ENCODE measurements at places on chromosomes 16 and 17.

DNA sequence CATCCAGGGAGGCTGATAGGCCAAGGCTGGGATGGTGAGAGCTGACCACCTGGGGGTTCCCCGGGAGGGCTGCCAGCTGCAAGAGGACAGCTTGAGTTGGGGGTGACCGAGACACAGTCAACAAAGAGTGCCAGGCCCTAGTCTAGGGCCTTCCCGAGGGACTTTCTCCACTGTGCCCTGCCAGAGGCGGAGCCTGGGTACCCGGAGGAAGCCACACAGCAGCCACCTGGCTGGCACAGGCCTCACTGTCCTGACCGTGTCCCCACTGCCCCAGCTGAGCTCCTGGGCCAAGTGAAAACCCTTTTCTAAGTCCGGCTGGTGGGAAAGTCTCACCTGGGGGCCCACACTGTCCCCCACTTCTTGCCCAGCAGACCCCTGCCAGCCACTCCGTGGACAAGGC, 71.9 kb upstream of the GSE1 start:
- DNase-seq: no peak

DNA sequence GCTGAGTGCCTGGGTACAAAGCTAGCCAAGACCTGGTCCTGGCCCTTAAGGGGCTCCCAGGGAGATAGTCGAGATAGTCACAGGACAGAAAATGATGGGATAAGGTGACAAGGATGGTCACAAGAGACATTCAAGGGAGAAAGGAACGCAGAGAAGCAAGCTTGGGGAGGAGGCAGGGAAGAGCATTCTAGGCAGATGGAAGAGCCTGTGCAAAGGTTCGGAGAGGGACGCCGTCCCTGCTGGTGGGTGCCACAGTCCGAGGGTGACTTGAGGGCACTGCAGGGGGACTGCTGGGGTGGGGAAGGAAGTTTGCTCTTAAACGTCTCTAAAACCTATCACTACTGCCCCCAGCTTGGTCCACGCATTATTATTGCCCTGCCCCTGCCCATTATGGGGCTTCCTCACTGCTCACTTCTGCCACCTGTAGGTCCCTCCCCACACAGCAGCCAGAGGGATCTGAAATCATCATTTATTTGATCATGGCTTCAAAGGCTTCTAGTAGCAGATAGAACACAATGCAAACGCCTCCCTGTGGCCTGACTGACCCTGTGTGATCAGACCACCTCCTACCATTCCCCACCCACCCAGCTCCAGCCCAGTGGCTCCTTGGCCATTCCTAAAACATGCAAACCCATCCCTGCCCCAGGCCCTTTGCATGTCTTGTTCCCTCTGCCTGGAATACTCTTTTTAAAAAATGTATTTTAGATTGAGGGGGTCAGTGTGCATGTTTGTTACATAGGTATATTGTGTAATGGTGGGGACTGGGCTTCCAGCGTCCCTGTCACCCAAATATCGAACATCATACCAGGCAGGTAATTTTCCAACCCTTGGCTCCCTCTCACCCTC, 60.3 kb downstream of the RMI2 start:
- DNase-seq: no peak

- peak; percentile 26 for DNase-seq
Measured at GRCh38 chr17:75633486-75634375, 497 bp downstream of the SMIM5 start.

DNA sequence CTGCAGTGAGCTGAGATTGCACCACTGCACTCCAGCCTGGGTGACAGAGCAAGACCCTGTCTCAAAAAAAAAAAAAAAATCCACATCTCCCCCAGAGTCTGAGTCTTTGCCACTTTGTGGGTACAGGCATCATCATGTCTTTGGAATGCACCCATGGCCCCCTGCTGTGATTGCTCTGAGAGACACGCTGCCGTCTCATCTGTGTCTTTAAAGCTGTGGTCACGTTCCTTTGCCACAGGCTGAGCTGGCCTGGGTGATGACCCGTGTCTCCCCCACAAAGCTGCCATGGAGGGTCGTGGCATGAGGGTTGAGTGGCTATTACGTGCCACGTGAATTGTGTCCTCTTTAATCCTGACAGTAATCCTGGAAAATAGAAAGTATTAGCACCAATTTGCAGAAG, 20.2 kb downstream of the CRISPLD2 start:
- DNase-seq: no peak

GRCh38 chr16:67613808-67614207, 31.1 kb upstream of the CARMIL2 start:
- DNase-seq: no peak

GRCh38 chr16:69626256-69626655, 60.5 kb downstream of the NFAT5 start:
- no peak for DNase-seq

- DNase-seq: no peak
Measured at GRCh38 chr16:74252329-74252728, 44.3 kb upstream of the PSMD7 start.

GRCh38 chr17:236641-237405, 55.4 kb upstream of the DOC2B start:
- no peak for DNase-seq

- no peak for DNase-seq
Measured at GRCh38 chr17:66540131-66540781, 237.8 kb downstream of the PRKCA start.

GRCh38 chr17:75764417-75764710, 628 bp downstream of the GALK1 start:
- no peak for DNase-seq

DNA sequence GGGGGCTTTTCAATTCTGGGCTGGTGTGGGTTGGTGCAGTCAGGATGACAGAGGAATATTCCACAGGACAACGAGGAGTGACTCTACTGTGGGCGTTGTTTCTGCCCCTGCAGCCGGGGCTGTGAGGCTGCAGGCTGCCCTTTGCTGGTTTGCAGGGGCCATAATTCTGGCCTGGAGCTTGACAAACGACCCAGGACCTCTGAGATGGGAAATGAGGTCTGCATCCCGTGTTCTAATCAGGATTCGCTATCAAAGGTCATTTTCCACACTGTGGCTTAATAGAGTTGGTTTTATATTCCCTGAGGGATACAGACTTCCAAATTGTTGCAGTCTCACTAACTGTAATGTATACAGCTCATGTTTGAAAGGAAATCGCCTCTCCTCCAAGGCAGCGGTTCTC, 180.9 kb downstream of the RPTOR start:
- DNase-seq: no peak

DNA sequence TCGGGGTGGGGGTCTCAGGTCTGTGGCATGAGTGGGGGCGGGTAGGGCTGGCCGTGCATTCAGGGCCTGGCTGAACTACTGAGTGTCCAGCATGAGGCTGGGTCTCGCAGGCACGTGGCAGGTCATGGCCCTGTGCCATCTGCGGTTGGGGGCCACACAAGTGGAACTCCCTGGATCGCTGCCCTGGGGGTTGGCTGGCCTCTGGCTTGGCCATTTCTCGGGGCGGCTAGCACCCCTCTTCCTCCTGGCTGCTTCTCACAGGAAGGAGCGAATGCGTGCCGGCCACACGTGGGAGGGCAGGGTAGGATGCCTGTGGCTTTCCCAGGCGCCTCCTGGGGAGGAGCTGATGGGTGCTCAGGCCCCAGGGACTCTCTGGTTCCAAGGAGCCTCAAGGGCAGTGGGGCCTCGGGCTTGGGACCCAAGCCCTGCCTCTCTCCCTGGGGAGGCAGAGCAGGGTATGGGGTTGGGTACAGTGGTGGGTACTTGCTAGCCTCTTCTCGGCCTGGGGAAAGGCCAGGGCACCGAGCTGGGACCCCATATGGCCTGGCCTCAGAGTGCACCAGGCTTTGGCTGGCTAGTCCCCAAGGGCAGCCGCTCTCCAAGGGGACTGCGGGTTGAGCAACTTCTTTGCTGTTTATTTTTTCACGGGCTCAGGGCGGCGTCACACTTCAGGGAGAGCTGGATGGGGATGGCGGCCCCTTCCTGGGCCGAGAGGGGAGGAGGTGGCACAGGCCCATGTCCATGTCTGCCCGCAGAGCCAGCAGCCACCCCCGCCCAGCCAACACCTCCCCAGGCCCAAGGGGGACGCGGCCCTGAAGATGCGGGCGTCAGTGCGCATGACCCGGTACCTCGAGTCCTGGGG, 37.5 kb downstream of the ADCY7 start:
- no peak for DNase-seq

DNA sequence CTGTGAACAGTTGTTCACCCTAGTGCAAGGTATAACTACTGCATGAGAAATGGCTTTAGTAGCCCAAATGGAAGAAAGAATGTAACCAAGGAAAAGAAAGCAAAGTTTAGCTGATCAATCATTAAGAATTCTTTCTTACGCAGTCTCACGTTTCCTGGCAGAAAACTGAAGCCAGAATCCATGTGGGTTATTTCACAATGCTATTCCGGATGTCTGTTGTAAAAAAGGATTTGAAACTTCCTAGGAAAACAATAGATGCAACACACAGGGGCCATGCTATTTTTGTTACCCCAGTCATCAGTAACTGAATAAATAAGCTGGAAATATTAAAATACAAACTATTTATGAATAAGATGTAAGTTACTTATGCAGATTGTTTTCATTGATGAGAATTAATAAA, 802.5 kb downstream of the CDH8 start:
- DNase-seq: no peak

DNA sequence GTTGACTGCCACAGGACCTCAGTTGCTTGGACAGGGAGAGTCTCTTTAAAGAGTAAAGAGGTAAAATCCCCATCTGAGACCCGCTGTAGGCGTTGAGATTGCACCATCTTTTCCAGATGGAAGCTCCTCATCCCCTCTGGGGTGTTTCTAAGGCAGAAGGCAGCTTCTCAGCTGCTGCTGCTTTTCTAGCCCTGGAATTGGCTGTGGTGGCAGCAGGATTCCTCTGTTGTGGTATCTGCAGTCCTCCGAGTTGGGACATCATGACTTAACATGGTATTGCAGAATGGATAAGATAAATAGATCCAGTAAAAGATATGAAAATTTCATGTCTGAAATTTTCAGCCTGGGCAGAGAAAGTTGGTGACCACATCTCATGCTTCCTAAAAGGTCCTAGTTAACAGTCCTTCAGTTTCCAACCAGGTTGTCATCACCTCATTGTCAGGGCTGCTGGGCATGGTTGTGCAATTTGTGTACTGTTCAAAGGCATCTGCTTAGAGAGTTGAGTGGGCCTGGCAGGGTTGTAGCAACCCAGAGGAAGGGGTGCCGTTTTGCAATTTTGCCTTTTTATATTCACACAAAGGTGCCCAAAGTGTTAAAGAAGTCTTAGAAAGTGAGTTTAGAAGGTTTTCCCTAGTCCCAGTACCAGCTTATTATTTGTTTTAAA, 150.4 kb downstream of the SPECC1 start:
- no peak for DNase-seq

GRCh38 chr16:24217461-24217860, 38.7 kb upstream of the CACNG3 start:
- DNase-seq: no peak

DNA sequence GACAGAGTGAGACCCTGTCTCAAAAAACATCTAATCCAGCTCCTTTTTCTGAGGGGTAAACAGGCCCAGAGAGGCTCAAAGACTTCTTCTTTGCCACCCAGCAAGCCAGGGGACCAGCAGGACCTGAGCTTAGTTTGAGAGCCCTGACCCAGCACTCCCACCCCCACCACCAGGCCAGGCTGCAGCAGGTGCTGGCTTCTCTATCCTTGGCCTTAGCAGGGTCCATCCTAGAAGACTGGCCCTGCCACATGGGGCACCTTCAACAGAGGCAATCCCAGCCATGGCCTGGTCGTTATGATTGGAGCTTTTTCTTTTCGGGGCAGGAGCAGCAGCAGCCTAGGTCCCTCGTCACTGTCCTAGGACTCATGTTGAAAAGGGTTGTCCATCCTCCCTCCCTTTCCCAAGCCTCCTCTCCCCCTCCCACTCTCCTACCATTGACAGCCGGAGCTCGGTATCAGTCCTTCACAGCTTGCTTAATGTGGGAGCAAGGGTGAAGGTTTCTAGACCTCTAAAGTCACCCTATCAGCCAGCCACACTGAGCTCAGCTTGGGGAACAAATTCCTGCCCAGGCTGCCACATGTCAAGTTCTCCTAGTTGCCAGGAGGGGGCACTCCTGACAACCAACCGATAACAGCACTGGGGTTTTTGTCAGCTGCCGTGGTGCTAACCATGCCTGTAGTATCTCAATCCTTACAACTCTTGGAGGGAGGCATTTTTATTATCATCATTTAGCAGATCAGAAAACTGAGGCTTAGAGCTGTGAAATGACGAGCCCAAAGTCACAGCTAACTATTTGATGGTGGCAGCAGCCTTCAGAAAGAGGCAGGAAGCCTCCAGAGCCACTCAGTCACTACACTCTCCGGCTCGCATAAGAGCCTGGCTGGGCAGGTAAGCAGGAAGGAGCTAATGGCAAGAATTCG, 11.2 kb downstream of the MRPL27 start:
- no peak for DNase-seq

DNA sequence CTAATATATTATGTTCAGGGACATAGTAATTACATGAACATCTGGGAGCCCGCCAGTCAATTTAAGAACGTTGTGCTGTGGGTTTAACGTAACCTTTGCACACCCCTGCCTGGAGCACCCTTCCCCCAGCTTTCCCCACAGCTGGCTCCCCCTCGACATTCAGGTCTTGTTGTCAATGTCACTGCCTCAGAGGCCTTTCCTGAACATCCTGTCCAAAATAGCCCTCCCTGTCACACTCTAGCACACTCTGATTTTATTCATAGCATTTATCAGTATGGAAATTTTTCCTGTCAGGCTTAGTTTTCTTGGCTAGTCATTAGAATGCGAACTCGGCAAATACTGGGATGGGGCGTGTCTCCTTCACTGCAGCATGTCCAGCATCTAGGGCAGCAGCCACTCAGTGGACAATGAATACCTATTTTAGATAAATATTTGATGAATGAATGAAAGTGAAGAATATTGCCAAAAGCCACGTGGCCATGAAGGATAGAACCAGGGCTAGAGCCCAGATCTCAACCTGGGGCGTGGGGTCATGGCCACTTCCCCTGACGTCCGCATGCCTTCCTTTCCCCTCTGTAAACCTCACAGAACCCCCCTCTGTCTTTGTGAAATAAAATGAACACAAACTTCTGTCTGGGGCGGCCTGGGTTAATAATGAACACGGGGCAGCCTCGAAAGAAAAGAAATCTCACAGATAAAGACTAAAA, 10.5 kb downstream of the PIK3R6 start:
- DNase-seq: no peak

- no peak for DNase-seq
Measured at GRCh38 chr16:88454523-88454947, 1.5 kb downstream of the ZFPM1 start.

- DNase-seq: no peak
Measured at GRCh38 chr17:59427996-59428395, 96.5 kb downstream of the YPEL2 start.

GRCh38 chr17:61614219-61614618, 23.2 kb upstream of the NACA2 start:
- DNase-seq: no peak

- no peak for DNase-seq
Measured at GRCh38 chr17:70276906-70277305, 107.6 kb downstream of the KCNJ2 start.
